Activated CD8-positive, alpha-beta T cell treated with anti-CD3 and anti-CD28 coated beads for 36 hours (primary cell): ENCODE measurements at places on chromosomes 11 and 22. TPM values are rescaled to one million over a fixed set of nuclear protein-coding genes. Genes with fewer than 3 reads are reported as not detected.

The ALG8 gene
- total RNA-seq = 45.5 TPM

DNA sequence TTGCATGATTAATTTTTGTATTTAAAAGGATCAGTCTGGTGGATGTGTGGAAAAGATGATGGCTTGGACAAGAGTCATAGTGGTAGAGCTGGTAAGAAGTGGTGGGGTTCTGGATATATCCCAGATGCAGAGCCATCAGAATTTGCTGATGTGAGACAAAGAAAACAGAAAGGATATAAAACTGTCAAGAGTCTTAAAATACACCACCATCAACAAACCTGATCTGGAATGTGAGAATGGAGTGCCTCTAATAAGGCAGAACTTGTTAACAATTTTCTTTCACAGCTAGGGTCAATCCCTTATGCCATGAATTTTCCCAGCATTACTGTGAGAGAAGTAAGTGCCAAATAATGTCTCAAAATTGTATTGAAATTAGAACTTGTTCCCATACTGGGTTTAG, 215.4 kb downstream of the METTL15 start:
- no peak for DNase-seq

DNA sequence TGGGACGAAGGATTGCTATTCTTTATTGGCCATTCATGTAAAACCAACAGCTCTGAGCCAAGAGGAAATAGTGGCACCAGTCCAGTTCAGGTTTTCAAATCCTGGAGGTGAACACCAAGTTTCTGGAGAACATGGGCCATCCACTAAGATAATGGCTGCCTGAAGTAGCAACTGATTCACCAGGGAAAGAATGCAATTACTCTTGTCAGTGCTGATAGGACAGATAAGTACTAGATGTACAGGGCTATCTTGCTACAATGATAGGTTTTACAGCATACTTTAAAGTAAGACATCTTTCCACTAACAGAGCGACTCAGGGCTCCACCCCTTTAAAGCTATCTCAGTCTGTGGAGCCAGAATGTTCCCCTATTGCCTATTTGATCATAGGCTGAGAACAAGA, 36.8 kb upstream of the APOA1 start:
- DNase-seq = no peak

- DNase-seq = no peak
Measured at GRCh38 chr22:28351476-28351875, 328.2 kb downstream of the TTC28 start.
